ENCODE measurements at places on chromosomes 1 and 21.

DNA sequence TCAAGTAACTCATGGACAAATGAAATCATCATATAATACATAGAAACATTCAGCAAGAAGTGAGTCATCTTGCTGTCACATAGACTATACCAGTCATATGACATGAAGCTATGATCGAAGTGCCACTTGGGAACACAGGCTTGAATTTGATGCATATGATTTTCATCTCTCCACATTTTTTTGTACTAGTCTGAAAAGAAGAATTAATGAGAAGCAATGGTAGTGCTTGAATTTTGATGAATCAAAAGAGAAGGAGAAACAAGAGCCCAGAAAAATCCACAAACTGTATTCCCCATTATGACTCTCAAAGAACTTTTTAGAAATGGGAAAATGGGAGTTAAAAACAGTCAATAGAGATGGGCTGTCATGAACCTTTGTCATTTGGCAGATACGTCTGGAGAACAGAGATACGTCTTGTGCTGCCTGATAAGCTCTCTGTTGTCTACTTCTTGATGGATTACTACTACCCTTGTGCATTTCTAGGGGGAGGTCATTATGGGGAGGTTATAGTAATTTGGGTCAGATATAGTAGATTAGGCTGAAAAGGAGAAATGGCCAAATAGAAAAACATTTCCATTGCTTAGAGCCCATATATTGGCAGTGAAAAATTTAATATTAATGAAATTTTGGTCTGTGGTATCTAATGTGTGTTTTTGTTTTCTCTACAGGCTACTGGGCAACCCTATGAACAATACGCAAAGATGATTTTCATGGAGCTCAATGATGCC lies 8.0 kb upstream of the LEPR start:
- DNase-seq: peak; percentile 57

- DNase-seq: no peak
Measured at GRCh38 chr1:243525085-243525487, 269.2 kb downstream of the SDCCAG8 start.

GRCh38 chr21:21612466-21612865 lies 614.3 kb downstream of the NCAM2 start:
- DNase-seq: no peak

DNA sequence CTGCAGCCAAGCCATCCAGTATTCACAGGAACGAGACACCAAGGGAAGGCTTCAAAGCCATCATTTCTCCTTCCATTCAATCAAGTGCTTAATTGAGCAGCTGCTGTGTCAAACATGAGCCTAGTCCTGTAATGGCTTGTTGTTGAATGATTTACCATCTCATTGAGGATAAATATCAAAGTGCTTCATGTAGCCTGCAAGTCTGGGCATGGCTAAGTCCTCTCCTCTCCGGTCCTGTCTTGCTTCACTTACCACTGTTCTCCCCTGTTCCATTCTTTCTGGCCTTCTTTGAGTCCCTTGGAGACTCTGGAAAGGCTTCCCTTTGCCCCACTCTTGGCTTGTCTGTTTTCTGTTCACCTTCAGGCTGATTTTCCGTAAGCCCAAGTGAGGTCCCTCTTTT lies 279.8 kb downstream of the PBX1 start:
- no peak for DNase-seq

DNA sequence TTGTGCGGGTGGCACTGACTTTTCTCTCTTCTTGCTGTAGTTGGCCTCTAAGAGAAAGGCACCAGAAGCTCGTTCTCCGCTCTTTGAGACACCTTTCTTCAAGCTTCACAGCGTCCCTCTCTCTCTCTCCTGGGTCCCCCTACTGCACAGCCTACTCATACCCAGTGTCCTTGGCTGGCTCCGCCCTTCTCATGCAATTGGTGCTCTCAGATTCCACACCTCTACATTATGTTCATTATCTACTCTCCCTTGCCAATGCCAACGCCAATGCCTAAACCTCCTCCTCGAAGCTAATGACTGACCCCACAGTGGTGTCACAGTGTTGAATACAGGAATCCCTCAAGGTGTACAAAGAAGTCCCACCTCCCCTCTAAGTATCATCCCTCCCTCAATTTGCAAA lies 4.8 kb upstream of the DNAJC28 start:
- no peak for DNase-seq

GRCh38 chr1:60068393-60069045 lies 5.1 kb downstream of the C1orf87 start:
- DNase-seq: no peak

GRCh38 chr1:151720974-151721787 lies at the start of gene RIIAD1:
Gene RIIAD1 (plus strand): TSS chr1:151721522. CDS start chr1:151721537, 15 bp downstream.
- DNase-seq: no peak

All from K562 (cell line).